Smooth muscle cell of the brain vasculature (primary cell): ENCODE measurements at places on chromosomes 1 and 21.

DNA sequence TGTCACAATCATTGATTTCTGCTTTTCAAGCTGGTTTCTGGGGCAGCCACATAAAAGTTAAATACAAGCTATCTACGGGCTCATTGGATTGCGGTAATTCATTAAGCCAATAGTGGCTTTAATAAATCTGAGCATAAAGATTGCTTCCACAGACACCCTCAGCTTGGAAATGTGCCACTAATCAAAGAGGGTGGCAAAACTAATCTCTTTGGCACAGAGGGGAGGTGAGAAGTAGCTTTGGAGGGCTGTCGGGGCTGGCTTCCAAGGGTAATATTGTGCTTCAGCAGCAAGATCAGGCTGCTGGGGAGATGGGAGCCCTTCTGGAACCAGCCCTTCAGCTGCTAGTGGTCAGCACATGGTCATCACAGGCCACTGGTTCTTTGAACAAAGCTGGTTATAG is 21.2 kb upstream of the KAZN start:
- no peak for DNase-seq

- no peak for DNase-seq
Measured at GRCh38 chr1:212688341-212689047, 11.1 kb downstream of the BATF3 start.

DNA sequence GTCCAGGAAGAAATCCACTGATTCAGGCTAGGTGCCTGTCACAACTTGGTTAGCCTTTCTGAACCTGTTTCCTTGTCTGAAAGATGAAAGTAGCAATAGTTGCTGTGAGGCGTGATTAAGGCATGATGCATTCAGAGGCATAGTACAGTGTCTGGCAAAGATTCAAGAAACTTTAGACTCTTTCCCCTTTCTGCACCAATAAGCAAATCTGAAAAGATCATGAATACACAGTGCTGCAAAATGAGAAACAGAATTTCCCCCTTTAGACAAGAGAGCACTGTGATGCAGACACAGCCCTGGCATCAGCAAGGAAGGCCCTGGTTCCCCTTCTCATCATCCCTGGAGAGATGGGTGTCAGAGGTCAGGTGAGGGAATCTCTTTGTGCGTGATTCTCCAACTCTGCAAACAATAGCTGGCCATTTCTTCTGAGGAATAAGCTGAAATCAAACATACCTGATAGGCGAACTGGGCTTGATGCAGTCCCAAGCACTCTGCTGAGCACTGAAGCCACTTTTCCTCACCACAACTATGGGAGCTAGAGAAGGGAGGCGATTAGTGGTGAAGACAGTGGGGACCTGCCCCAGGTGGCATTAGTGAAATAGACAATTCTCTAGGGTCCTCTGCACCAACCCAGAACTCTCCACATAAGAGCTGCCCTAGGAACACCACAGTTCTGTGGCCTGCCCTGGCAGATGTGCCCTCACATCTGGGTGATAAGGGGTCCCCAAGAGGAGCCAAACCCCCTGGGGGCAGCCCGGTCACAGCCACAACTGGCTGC is 41.7 kb downstream of the ITPKB start:
- DNase-seq: no peak

DNA sequence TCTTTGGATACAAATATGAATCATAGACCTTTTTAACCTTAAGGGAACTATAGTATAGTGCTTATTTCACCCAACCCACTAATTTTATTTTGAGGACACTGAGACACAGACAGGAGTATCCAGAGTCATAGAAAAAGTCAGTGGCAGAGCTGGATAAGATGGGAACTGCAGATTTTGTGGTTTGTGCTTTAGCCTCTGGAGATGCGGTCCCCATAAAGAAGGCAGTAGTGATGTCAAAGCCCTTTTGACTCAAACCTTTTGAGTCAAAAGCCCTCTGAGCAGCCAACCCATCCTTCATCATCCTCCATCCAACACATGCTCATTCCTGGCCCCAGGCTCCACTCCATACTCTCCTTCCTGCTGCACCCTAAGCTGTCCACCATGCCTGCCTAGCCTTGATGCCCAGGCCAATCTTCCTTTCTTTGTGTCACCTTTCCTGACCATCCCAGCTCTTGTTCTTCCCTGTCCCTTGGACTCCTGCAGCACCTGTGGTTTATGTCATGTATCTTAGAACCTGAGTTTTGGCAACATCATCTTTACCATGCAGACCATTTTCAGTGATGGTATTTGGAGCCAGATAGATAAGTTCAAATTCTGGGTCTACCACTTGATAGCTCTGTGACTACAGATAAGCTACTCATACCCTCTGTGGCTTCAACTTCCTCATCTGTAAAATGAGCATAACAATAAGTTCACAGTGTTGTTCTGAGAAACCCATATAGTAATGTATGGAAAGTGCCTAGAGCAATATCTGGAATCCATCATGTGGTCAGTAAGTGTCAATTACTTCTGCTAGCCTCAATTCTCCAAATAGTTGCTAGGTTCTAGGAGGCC is 20.1 kb downstream of the SLAMF1 start:
- DNase-seq: no peak

DNA sequence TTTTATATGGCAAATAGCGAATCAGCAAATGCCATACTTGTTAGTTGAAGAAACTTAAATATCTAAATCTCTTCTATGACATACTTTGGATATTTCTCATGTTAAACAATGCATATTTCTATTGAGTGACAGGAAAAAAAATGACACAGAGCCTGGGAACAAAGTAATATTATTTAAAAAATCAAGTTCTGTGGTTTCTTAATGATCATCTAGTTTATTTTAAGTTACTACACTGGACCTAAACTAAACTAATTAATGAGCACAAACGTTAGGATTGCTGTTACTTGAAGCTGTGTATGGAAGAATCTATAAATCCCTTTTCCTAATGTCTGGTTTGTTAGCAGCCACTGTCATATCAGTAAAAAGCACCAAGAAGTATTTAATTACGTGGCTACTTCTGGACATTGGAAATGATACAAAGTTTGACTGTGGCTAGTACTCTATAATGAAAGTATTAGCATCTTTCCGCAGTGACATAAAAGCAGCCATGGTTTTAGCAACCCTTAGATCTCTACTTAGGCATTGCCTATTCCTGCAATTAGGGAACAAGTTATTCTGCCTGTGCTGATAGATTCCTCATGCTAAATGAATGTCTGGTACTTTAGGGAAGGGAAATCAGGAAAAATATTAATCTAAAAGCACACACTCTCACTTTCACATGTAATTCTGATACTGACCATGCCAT is 981.7 kb upstream of the B3GALT2 start:
- DNase-seq: no peak

DNA sequence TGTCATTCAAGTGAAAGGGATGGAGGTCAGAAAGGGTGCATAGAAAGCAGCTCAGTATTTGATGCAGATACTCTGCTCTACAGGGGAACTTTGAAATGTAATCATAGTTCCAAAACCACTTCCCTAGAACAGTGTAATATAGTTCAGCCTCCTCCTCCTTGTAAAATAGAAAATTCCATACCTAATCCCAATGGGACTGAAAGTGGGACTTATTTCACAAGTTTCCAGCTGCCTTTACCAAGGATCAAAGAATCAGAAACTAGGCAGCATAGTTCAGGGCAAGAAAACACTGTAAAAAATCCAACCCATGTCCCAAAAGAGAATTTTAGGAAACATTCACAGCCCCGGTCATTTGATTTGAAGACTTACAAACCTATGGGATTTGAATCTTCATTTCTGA is 8.1 kb upstream of the TMCO2 start:
- no peak for DNase-seq
